Erythroblast (primary cell): ENCODE measurements at places on chromosomes 11 and 22.

- no peak for DNase-seq
Observed at GRCh38 chr11:99177446-99177845, 156.7 kb downstream of the CNTN5 start.

- DNase-seq: no peak
Observed at GRCh38 chr22:46017166-46017565, 40.2 kb upstream of the WNT7B start.

DNA sequence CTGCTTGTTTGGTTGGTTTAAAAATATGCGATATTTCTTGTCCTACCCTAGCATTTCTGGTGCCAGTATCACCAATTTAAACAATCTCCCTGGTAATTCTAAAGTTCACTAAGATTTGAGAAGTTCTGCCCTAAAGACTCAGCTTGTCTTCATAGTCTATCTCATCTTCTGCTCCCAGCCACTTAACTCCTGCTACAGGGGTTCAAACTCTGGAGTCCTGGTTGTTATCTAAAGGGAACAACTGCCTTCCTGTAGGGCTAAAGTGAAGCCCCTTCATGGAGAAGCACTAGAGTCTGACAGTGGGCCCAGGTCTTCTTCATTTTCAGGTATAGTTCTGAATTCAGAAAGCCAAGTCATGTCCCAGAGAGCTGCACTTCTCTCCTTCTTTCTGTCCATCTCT, 73.2 kb downstream of the CTNND1 start:
- peak; percentile 37 for DNase-seq

- DNase-seq: no peak
Observed at GRCh38 chr11:107791343-107792048, 67.1 kb downstream of the SLC35F2 start.

DNA sequence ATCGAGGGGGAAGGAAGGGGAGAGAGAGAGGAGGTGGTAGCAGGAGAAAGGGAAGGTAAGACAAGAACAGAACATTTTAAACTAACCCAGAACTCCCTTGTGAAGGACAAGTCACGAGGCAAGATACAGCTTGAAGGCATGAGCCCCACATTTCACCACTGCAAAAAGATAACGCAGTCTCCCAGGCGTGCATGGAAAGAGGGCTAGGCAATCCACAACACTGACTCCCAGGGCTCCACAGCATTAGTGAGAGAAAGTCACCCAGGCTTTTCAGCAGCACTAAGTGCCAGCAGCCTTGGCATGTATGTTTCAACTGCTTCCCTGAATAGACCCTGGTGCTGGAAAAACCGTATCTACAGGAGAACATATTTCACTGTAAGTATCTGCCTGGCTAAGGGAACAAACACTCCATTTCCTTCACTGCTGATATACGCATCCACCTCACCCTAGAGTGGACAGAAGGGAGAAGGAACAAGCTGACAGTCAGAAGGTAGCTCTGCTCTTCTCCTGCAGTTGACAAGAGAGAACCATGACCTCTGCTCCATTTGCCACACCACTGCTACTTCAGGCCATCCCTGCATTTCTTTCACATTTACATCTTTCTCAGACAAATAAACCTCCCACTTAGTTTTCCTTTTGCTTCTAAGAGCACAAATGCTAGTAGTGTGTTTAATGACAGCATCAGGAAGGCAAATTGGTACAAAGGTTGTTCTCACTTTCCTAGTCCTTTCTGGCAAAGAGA, 87.9 kb downstream of the AMBRA1 start:
- peak; percentile 72 for DNase-seq

- no peak for DNase-seq
Observed at GRCh38 chr11:34327804-34328631, 29.8 kb downstream of the ABTB2 start.

GRCh38 chr22:47696776-47697175, 934.3 kb downstream of the TBC1D22A start:
- no peak for DNase-seq

DNA sequence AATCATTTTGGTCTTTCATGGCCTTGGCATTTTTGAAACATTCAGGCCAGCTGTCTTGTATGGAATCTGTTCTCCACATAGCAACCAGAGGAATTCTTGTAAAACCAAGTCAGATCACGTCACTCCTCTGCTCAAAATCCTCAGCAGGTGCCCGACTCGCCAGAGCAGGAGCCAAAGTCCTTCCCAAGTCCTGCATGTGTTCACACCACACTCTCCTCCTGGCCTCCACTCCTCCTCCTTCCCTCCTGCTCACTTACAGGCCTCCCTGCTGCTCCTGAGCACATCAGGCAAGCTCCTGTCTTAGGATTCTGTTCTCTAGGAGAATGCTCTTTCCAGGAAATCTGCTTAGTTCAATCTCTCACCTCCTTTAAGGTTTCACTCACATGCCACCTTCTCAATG, 6.9 kb upstream of the PSMC3 start:
- DNase-seq: no peak

- no peak for DNase-seq
Observed at GRCh38 chr11:88626216-88626615, 288.7 kb upstream of the CTSC start.

DNA sequence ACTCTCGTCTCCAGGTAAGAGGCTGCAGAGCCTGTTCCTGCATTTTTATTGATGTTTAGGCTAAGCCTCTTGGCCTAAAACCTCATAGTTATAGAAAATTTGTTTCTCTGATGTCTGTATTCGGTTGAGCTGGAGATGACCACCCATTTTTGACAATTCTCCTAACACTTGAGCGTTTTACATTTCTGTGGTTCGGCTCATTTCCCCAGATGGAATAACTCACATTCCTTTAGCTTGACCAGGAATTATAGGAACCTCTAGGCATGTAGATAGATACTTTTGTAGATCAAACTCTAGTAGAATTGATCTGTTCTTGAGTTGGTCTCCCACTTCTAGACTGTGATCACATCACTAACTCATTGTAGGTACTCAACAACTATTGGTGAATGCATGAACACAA, 172.6 kb upstream of the CADM1 start:
- no peak for DNase-seq
